CD4-positive, alpha-beta T cell treated with Interleukin-17A for 1 hour (primary cell): ENCODE measurements at places on chromosomes 3 and 15.

GRCh38 chr3:68751888-68752287 lies 180.5 kb downstream of the TAFA4 start:
- DNase-seq: no peak

DNA sequence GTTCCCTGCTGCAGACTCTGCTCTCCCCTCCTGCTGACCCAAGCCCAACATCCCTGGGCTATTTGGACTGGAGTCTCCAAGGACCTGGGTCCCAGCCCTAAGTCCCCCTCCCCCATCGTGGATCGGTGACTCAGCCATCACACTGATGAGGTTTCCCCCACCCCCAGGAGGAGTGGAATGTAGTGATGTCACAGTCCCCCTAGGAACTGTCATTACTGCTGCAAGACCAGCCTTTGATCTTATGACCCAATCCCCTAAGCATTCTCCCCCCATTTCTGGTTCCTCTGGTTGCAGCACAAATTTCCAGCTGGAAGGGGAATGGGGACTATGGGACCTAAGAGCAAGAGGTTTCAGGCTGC lies 63.4 kb upstream of the CSPG4 start:
- no peak for DNase-seq

DNA sequence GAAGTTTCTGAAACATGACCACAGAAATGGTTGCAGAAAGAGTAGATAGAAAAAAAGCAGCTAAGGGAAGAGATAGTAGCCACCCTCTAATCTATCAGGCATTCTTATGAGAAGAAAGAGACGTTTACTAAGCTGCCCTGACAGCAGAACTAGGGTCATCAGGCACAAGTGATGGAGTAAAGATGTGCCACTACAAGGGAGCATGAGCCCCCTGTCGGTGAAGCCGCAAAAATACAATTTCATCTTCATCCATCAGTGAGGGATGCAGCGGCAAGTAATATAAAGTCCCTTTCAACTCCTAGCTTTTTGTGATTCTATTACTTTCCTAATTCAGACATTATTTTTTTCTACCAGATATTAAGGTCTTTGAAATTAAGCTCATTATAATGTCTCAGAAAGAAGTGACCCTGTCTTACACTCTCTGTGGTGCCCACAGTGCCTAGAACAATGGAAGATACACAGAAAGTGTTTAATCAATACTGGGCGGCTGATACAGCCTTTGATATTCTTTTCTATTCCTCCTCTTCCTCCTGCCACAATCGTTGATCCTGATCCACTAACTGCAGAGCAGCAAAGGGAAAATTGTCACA lies 651.6 kb downstream of the NTRK3 start:
- DNase-seq: peak; percentile 12

GRCh38 chr15:100714749-100715342 lies 112.5 kb downstream of the ASB7 start:
- no peak for DNase-seq

- no peak for DNase-seq
Observed at GRCh38 chr3:99761415-99762165, 56.1 kb upstream of the CMSS1 start.

DNA sequence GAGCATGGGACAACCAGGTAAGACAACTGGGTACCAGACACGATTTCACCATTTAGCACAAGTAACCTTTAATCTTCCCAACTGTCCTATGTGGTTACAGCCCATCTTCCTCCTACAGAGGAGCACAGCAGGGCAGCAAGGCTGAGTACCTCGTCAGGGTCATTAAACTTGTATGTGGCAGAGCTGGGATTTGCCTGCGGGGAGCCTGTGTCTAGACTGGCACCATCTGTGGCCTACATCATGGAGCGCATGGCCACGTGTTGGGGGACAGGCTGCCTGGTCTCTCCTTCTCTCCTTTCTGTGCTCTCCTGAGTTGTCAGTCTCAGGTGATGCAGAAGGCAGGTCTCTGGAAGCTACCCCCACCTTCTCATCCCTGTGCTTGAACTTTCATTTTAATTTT lies 32.2 kb downstream of the GOLGA6A start:
- no peak for DNase-seq

GRCh38 chr15:44735482-44736180 lies 697 bp upstream of the TRIM69 start:
- peak; percentile 58 for DNase-seq

DNA sequence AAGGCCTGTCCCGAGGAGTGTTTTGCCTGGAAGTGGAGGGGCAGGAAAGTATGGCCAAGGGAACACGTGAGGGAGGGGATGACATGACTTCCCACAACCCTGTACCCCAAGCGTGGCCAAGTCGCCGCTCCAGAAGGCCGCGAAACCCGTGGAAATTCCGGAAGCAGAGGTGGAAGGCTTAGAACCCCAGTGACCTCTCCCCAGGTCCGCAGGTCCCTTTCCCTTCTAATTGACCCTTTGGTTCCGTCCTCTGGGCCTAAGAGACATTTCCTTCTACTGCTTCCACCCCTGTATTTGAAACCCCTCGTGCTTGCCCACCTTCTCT lies 548 bp upstream of the BTBD1 start:
- no peak for DNase-seq

GRCh38 chr3:124174476-124174875 lies 182.6 kb upstream of the ROPN1 start:
- no peak for DNase-seq

DNA sequence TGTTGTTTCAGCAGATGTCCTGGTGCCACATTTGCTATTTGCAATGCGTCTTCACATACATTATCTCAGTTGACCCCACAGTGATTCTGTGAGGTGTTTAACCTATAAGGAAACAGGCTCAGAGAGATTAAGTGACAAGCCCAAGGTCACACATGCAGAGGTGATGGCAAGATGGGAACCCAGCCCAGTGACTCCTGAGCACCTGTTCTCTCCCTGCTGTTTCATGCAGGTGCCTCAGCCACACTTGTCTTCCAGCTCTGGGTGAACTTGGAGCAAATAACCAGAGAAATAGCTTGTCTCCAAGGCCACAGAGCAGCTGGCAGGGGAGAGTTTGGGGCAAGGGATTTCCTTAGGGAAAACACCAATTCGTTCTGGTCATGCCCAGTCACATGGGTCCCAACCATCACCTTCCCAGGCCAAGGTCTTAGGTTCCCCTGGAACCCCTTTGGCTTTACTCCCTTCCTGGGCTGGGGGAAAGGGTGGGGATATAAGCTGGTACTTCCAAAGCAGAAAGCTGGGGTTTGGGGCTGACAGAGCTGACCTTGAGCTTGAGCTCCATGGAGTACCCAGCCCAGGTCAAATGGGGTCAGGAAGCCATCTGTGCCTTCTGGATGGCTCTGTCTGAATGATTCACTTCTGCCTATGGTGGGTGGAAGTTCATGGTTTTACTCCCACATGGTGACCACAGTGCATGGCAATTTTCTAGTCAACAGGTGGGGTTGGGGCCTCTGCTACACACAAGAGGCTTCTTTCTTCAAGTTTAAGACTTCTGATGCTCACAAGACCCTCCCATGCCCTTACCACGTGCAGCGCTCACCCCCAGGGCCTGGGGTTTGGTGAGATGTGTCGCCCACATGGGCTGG lies 22.4 kb downstream of the LIPC start:
- DNase-seq: no peak

DNA sequence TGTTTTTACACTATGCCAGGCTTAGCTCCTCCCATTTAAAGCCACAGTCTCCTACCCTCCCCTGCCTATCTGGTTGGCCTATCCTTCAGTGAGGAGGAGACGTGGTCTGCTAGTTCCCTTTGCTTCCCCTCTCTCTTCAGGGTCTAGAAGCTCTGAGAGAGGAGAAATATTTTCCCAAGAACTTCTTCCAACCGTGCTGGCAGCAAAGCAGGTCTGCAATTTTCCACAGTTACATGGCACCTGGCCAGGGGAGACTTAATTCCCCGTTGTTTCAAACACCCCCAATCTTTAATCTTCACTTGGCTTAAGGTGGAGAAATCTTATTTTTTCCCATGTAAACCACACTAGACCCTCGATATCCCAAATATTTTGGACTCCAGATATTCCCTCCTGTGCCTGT lies 149.5 kb upstream of the MCTP2 start:
- no peak for DNase-seq

DNA sequence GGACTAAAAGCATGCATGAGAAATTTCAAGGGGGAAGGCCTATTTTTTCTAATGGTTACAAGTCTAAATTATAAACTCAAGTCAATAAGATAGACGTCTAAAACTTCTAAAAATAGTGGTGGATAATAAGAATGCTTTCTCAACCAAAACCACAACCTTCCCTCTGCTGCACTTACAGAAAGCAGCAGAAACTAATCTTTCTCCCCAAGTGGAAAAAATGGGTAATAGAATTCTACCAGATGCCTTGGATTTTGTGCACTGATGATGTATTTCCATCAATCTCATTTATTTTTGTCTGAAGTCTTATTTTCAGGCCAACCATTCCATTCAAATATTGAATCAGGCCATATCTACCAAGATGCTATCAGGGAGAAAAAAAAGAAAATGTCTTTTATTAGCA lies 344.7 kb downstream of the NEK10 start:
- no peak for DNase-seq

- DNase-seq: no peak
Observed at GRCh38 chr3:126527455-126528211, 3.7 kb downstream of the CHST13 start.

DNA sequence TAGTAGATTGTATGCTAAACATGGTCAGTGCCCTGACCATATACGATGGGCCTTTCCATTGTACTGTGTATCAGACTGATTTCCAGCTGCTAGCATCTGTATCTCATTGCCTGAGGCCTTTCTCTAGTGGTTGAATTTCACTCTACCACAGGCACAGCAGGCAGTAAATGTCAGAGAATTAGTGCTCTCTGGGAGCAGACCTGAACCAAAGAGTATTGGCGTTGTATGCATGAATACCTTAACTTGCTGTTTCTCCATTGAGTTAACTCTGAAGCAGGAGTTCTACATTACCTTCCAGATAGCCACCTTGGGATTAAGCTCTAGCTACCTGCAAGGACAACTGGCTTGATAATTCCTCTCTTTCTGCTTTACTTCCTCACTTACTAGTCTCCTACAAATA lies 439.2 kb upstream of the EPHA3 start:
- no peak for DNase-seq

DNA sequence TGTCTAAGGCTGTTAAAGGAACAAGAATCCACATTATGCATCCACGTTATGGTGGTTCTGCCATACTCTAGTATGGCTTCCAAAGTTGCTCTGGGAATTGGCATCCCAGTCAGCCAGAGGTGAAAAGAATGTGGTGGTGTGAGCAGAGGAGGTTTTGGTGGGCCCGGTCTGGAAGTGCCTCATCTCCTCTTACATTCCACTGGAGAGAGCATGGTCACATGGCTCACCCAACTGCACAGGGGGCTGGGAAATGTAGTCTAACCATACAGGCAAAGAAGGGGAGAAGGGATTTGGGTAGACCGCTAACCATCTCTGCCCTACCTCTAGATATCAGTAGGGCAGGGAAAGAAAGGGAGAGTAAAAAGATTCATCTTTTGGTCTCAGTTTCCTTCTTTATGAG lies 3.2 kb upstream of the HEG1 start:
- no peak for DNase-seq

DNA sequence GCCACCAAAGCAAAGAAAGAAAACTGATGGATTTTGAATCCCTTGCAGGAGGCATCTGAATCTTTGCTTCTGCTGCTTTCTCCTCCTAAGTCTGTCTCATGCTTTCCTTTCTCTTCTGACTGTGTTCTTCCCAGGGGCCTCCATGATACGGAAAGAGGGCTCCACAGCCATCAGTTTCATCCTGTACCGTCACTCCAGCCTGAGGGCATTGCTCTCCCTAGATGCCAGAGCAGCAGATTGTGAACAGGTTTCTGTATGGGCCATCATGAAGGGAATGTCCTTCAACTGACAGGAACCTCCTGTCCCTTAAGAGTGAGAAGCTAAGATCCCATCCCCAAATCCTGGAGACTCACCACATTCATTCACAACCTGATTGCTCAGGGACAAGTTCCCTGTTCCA lies 59.2 kb downstream of the KBTBD12 start:
- no peak for DNase-seq

DNA sequence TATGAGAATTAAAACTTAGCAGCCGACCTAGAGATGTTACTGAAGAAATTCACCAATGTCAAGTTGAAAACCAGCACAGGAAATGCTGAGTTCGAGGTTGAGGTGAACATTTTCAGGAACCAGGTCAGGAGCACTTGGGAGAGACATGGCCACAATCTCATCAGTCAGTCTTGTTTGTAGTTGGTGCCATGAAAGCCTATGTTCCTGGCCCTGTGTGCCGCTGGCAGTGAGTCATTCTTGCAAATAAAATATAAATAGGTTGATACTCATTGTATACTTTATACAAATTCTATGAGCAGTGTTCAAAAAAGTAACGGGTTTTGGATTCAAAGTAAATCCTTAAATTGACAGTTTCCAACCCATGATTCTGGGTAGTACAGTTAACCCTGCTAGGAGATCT lies 1.5 kb upstream of the FSIP1 start:
- no peak for DNase-seq

- no peak for DNase-seq
Observed at GRCh38 chr3:111414531-111414930, 127.5 kb upstream of the CD96 start.

DNA sequence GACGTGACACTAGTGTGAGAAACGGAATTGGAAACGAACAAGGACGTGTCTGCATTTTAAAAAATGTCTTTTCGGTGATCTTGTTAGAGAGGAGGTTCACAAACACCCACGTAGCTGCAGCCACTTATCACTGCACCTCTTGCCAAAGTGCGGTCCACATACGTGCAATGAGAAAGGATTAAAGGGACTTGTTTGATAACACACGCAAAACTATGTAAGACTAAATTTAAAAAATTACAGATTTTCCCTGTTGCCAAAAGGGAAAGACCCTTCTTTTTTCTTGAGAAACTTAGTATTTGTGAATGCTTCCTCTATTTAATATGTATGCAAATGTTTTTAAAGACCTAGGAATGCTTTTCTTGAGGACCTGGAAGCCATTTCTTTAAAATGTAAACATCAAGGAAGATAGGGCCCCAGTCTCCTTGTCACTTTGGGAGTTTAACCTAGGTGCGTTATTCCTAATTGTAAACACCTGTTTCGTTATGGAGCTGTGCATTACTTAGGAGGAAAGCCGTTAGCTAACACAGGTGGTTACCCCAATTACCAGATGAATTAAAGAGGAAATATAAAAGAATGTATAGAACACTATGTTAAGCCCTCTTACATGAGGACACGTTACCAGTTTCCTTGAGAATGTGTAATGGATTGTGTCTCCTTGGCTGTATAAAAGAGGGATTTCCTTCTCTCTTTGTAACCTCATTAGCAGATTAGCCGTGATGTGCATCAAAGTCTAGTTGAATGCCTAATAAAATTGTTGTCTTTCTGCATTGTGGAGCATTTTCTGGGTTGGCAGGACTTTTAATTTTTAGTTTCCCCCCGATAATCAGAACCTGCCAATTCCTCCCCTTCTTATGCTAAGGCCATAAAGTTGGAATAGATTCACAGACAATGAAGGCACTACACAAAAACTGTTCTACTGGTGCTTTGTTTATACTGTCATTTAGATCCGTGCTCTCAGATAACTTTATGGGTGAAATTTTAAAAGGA lies 1.0 kb downstream of the LEKR1 start:
- no peak for DNase-seq

- peak; percentile 68 for DNase-seq
Observed at GRCh38 chr15:76994001-76994400, 925 bp upstream of the PSTPIP1 start.

DNA sequence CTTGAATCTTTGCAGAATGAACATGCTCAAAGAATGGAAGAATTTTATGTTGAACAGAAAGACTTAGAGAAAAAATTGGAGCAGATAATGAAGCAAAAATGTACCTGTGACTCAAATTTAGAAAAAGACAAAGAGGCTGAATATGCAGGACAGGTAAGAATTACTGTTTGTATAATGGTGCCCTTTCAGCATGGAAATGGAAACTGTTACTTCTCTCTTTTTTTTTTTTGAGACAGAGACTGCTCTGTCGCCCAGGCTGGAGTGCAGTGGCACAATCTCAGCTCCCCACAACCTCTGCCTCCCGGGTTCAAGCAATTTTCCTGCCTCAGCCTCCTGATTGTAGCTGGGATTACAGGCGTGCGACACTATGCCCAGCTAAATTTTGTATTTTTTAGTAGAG lies 27.6 kb upstream of the CLDN11 start:
- DNase-seq: no peak
